ENCODE measurements at places on chromosomes 1 and 21.

DNA sequence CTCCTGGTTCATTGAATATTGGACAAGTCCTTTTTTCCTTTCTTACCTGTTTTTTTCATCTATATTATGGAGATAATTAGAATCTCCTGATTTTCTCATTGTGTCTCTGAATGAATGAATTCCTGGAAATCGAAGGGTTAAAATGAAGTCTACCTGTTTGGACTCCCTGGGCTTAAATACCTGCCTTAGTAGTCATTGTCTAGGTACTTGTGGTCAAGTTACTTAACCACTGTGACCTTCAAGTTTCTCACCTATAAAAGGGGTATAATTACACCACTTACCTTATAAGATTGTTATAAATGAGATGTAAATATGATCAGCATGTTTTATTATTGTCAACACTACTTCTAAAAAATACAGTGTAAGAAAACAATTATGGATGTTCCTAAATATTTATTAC lies 9.0 kb upstream of the TBX19 start:
- no peak for DNase-seq

GRCh38 chr21:33265664-33266049 lies 510 bp upstream of the IL10RB start:
- no peak for DNase-seq

- DNase-seq = no peak
These were observed 21.0 kb upstream of the FUCA1 start for GRCh38 chr1:23889074-23889473.

GRCh38 chr1:194102607-194103006 lies 916.2 kb upstream of the B3GALT2 start:
- no peak for DNase-seq

DNA sequence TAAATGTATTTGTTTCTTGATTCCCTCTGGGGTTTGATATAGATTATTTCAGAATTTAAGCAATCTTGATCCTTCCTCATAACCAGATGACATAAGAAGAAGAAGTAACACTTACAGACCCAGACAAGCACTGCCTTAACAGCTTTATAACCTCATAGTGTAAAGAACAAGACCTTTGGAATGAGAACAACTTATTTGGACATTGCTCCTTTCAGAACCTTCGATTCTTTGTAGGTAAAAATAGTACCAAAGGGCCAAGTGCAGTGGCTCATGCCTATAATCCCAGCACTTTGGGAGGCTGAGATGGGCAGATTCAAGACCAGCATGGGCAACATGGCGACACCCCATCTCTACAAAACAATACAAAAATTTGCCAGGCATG lies 15.0 kb downstream of the TM2D1 start:
- DNase-seq = no peak

DNA sequence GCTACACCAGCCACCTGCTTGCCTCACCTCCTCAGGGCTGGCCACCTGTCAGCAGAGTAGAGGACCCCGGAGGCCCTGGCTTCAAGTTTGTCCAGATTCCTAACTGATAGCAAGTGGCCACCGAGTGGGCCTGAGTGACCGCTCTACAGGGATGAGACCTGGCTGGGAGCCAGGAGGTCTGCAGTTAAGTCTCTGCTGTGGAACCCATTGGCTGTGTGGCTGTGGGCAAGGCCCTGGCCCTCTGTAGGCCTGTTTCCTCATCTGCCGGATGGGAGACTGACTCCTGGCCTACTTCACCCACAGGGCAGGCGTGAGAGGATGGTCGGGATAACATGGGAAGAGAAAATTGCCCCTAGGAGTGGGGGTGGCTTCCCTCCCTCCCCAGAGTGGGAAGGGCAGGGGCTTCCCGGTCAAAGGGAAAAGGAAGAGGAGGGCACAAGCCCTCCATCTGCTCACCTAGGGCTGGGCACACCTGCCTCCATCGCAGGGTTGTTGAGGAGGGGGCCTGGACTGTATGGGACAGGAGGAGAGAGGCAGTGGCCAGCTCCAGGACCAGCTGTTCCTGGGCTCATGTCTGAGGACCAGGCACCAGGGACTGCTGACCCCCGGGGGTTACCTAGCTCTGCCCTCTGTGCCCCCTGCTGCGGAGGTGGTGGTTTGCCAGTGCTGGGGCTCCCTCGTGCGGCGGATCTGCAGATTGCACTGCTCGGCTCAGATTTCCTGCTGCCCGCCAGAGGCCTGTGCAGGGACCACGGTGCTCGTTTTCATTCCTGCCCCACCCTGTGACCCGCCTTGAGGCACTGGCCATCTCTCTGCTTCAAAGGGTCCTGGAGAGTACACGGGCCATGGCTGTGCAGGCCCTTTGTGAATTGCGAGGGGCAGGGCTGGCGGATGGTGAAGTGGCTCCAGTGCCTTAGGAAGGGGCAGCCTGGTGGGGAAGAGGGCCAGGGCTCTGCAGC lies 9.1 kb upstream of the MTFR1L start:
- no peak for DNase-seq

GRCh38 chr1:225886159-225887029 lies 2.6 kb downstream of the LEFTY1 start:
- peak; percentile 11 for DNase-seq

DNA sequence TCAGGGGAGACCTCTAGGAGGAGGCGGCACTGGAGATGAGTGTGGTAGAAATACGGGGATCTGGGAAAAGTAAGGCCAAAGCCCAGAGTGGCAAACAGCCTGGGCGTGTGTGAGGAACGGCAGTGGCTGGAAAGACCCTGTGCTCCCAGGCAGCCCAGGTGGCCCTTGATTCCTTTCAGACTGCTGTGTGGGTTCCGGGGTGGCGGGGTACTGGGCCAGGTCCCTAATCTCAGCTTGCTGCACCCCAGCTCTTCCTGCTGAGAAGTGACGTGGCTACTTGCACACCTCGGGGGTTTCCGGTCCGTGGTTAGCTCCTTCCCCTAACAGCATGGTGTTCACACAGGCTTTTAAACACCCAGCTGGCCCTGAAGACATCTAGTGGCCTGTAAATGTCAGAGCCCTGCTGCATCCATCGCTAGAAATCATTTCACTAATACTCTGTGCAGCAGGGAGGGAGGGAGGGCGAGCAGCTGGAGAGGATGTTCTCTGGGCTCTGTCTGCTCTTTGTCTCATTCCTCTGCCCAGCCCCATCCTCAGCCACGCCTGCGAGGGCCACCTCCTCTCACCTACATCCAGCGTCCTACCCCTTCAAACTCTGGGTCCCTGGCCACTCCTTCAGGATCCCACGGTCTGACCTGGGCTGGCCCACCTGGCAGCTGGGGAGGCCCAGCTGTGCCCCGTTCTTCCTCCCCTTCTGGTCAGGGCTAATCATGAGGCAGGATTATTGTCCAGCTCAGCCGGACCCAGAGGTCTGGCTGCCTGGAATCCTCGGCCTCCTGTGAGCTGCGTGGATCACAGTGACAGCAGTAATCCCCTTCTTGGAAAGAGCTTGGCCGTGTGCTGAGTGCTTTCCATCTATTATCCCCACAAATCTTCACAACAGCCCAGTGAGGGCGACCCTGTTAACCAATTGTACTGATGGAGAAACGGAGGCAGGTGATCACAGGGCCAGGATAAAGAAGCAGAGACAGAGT lies 7.2 kb downstream of the ZDHHC18 start:
- DNase-seq = no peak

DNA sequence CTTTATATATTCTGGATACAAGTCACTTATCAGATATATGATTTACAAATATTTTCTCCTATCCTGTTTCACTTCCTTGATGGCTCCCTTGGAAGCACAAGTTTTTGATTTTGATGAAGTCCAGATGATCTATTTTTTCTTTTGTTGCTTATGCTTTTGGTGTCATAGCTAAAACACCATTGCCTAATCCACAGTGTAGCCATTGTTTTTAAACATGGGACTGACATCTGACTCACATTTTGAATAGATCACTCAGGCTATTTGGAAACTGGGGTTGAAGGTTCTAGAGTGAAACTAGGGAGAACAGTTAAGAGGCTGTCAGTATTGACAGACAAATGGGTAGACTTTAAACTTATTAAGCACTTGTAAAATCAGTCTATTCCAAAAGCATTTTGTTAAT lies 16.6 kb downstream of the AK4 start:
- DNase-seq = no peak

GRCh38 chr1:16385659-16386453 lies 18.8 kb downstream of the SZRD1 start:
- DNase-seq = no peak

DNA sequence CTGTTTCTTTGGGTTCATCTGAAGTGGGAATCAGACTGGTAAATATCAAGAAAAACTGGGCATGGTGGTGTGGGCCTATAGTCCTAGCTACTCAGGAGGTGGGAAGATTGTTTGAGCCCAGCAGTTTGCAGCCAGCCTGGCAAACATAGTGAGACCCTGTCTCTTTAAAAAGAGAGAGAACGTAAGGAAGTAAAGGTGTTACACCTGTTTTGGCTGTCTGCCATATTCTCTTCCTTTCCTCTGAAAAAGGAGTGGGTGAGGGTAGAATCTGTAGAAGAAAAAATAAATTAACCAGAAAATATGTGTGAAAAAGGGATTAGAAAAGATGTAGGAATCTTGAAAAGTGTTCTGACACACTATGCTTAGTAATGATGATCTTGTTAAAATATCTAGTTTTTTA lies 20.0 kb downstream of the AHCYL1 start:
- no peak for DNase-seq

- no peak for DNase-seq
These were observed 36.3 kb downstream of the C8B start for GRCh38 chr1:56929492-56929891.

GRCh38 chr1:10155087-10155712 lies 55.2 kb upstream of the KIF1B start:
- no peak for DNase-seq

DNA sequence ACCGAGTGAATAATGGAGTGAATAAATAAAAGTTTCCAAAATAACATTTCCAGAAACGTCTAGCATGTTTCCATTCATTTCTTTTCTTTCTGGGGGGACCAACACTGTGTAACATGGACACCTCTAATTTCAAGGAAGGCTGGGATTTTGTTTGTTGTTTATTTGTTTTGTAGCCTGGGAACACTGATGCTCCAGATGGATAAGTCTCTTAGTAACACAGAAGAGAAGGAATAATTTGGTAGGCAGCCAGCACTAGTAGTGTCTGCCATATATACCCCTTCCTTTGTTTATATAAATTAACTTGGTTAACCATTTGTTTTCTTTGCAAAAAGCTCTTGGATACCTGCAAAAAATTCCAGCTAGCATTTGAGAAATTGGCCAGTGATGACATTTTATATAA lies 411.4 kb upstream of the DEPDC1 start:
- no peak for DNase-seq

DNA sequence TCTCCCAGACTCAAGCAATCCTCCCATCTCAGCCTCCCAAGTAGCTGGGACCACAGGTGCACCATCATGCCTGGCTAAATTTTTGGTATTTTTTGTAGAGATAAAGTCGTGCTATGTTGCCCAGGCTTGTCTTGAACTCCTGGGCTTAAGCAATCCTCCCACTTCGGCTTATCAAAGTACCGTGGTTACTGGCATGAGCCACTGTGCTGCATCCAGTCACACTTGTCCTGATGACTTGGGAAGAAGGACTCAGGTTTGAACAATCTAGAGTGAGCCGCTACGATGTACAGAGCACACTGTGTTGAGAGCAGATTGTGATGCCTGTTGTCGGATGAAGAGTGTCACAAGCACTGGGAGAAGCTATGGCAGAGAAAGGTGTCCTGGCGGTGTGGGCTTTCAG lies 27.2 kb downstream of the RNF187 start:
- no peak for DNase-seq

- DNase-seq = no peak
These were observed 132.8 kb downstream of the FGGY start for GRCh38 chr1:59429656-59430055.

DNA sequence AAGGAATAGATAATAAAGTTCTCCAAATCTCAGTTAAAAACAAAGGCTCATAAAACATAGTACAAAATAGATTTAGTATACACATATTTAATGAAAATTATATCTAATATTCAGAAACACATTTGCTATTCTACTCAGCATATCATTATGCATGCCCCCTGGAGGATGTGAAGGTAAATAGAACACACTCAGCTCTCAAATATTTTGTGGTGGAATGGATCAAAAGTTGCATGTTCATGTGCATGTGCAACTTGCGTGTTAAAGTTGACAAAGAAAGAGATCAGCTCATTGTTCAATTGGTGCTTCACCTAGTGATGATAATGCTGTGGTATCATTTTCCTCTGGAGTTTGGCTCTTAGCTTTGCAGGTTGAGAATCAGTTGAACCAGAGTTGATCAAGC lies 4.9 kb upstream of the ZNF644 start:
- no peak for DNase-seq

DNA sequence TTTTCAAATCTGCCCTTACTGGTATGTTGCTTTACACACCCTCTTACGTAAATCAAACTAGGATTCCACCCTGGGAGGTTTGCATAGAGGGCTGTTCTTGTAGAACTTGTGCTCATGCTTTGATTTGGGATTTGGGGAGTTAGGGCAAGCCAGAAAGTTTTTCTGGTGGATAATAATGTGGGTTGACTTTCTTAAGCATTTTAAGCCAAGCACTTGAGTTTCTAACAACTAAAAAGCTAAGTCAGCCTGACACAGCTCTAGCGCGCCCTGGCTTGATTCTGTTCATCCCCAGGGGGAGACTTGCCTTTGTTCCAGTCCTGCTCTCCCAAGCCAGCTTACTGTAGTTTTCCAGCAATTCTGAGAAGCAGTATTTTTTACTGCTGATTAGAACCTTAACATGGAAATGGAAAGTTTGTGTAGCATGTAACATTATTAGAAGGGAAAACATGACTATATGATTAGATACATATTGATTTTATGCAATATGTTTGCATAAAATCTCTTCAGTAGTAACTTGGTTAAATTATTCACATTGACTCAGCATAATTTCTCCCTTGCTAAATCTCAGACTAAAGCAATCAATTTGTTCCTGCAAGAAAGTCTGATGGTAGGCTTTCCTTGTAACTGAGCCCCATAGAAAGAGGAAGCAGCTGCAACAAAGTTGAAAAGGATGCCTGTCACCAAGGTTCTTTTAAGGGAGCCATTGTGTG lies 11.0 kb upstream of the PGD start:
- no peak for DNase-seq

GRCh38 chr1:76925825-76926224 lies 58.5 kb downstream of the ST6GALNAC5 start:
- no peak for DNase-seq

DNA sequence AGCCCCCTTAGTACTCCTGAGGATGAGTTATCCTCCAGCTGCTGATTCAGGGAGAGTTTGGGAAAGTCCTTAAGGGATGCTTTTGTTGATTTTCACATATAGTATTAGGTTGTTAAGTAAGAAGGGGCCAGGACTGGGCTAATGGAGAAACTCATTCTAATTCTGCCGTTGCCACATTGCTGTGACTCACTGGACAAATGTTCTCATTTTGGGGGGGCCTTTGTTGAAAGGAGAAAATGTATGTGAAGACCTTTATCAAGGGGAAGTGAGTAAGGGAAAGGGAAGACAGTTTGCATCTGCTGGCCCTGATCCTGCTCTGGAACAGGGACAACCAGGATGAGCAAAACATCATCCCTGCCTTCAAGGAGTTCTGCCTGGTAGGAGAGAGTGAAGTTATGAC lies 123.2 kb upstream of the FGGY start:
- DNase-seq = no peak
